ENCODE measurements at places on chromosomes 7 and 10.

DNA sequence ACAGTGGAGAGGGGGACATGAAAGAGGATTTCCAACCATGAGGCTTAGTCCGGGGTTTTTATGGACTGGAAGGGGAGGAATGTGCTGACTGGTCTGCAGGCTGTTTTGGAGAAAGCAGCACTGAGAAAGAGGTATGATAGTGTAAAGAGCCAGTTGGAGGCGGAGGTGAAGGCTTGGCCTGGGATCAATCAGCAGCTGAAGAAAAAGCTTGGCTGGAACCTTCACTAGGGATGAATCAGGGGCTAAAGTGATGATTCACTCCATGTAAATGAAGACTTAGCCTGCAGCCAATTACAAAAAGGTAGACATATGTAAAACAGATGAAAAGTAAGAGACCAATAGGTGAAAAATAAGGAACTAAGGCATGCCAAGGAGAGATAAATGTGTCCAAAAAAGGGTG, 1382.6 kb downstream of the GATA3 start:
- DNase-seq, result no peak

- DNase-seq, result no peak
These were observed 14.8 kb downstream of the BBS9 start for GRCh38 chr7:33143996-33144718.

DNA sequence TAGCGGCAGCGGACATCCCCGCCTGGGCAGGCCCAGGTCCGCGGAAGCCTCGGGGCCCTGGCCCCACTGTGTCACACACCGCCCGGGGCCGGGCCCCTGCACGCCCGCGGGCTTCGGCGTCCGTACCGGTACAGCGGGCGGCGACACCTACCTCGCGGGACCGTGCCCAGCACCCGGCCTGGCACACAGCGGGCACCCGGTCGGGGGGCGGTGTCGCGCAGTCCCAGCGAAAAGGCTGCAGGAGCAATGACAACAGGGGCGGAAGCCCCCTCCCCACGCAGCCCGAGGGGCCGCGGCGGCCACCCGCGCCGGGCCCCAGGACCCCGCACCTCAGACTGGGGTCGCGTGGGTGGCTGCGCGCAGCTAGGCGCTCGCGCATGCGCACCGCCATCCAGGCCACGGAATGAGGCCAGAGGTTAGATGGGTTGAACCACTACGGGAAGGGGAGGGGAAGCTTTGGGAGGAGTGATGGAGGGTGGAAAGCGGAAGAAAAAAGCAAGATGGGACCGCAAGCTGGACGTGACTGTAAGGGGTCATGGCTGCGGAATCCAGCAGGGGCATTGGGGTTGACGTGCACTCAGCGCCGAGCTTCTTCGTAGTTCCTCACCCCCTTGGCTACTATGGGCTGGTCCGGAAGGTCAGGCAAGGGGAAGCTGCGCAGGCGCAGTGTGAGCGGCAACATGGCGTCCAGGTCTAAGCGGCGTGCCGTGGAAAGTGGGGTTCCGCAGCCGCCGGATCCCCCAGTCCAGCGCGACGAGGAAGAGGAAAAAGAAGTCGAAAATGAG, at the start of the genes BCCIP and UROS:
Gene BCCIP (plus strand): TSS at position 669 of the 785 bp plus-strand sequence. CDS start 12 bp downstream, at position 681.
Gene UROS (minus strand): TSS at position 381 of the 785 bp plus-strand sequence. CDS start 6,759 bp downstream, outside the sequence.
- DNase-seq, result peak; percentile 84

- no peak for DNase-seq
These were observed 77.9 kb downstream of the THSD7A start for GRCh38 chr7:11754123-11754522.

- no peak for DNase-seq
These were observed 9.8 kb downstream of the ATP6V1F start for GRCh38 chr7:128872394-128872824.

- DNase-seq, result peak; percentile 4
These were observed 137.9 kb upstream of the MKI67 start for GRCh38 chr10:128263891-128264688.

DNA sequence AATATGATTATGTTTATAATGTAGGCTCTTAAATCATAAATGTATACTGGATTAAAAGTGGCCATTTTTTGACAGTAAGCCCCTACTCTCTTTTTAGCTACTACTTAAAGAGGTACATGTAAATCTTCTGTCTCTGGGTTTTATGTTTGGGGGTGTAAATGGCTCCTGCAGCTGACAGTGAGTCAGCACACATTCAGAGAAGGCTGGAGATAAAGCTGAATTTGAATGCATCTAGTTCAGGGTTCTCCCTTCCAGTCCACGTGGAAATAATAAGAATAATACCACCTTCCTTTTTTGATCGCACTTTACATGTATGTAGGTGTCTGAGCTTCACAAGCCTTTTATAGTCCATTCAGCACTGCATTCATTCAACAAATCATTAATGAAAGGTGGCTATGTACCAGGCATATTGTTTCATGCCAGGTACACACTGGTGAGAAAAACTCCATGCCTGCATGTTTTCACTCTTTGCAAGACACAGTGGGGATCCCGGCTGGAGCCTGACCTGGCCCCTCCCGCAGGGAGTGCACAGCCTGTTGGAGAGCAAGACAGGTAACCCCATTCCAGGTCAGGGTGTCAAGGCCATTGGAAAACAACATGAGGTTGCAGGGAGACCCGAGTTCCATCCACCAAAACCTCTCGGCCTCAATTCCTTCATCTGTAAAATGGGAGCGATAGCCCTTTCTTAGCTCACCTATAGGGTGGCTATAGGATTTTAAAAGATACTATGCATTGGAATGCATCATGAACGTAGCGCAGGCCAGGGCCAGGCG, 107.5 kb upstream of the ANLN start:
- DNase-seq, result no peak
